Activated CD4-positive, alpha-beta memory T cell treated with anti-CD3 and anti-CD28 coated beads, Interleukin-2, amount 10 ng/mL, durations not matched to agents 7 days and 5 days (primary cell): ENCODE measurements at places on chromosomes 4 and X. TPM values are rescaled to one million over a fixed set of nuclear protein-coding genes. Genes with fewer than 3 reads are reported as not detected.

FMR1NB gene
- not detected for total RNA-seq

CXCL5 gene
- total RNA-seq: not detected

GPC3 gene
- total RNA-seq: 0.13 TPM

- H3K4me3 ChIP-seq: no peak overlapping the region
- no peak for DNase-seq
- no peaks in the 10 kb centered on the region for H3K4me1 ChIP-seq
- H3K36me3 ChIP-seq: no peaks in the 10 kb centered on the region
- H3K27me3 ChIP-seq: no peaks in the 10 kb centered on the region
Measured at GRCh38 chrX:21800344-21800770, 39.1 kb upstream of the MBTPS2 start.

GRCh38 chr4:34850968-34851367 lies 1393.3 kb downstream of the ARAP2 start:
- H3K4me1 ChIP-seq: no peaks in the 10 kb centered on the region
- H3K4me3 ChIP-seq: no peak overlapping the region
- H3K36me3 ChIP-seq: no peaks in the 10 kb centered on the region
- H3K27ac ChIP-seq: no peak overlapping the region
- H3K27me3 ChIP-seq: no peaks in the 10 kb centered on the region
- DNase-seq: no peak

GRCh38 chrX:758917-759316 lies 128.3 kb downstream of the SHOX start:
- DNase-seq: no peak
- H3K36me3 ChIP-seq: no peaks in the 10 kb centered on the region
- no peaks in the 10 kb centered on the region for H3K4me1 ChIP-seq
- H3K4me3 ChIP-seq: no peak overlapping the region
- H3K27me3 ChIP-seq: no peaks in the 10 kb centered on the region

DNA sequence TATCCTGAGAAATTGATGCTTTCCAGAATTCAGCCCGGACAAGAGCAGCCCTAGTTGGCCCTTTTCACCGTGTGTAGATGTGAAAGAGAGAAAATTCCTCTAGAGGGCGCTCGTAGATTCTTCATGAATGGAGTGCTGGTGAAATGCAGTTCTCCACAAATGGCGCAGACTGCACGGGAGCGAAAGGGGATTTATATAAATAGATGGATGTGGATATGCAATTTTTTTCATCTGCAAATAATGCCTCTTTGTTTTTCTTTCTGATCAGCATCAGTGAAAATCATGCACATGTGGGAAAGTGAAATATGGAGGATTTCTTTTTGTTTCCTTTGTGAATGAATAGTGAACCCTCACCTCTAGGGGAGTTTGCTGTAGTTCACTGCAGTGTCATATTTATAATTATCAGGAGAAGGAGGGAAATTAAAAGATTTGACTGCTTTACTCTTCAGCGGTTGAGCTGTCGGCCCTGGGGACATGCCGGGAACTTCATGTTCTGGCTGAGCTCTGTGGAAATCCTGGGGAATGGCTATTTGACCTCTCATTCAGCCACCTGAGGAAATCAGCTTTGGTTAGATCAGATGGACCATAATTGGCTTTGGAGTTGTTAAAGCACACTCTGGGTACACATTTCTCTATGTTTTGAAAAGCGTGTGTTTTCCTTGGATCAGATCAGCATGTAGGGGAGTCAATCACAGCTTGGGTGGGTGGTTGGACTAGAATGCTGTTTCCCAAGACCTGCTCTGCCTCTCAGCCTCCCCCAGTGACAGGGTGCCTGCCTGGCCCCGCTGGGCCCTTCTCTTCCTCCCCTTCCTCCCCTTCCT lies 115.0 kb upstream of the SHISA3 start:
- no peak overlapping the region for H3K27ac ChIP-seq
- peaks cover 7% of the 10 kb centered on the region for H3K4me1 ChIP-seq
- no peaks in the 10 kb centered on the region for H3K36me3 ChIP-seq
- H3K27me3 ChIP-seq: peaks cover 2% of the 10 kb centered on the region
- no peak overlapping the region for H3K4me3 ChIP-seq

DNA sequence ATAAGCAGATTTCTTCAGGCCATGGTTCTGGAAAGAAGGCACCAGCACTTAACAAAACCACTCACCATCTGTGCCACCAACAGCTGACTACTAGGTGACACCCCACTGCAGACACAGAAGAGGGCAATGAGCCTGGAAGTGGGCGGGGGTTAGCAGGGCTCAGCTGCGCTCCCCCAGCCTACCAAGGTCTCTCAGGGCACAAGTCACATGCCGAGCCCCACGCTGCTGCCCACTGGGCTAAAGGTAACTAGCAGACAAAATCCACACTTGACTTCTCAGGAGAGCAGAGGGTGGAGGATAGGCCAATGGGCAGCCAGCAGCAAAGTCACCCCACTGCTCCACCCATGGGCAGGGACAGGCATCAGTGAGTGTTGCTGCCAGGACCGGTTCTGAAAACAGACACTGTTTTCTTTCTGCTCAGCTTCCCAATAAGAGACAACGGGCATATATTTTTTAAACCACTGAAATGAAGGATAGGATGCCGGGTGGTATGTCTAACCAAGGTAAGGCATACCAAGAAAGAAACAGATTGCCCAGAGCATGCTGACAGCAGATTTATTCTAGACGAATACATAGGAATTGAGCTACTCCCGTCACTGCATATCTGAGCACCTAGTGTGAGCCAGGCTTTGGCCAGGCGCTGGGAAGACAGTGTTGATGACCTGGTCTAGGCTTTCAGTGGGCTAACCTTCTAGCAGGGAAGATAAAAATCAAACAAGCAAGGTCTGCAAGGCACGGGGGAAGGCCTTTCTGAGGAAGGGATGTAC lies 20.1 kb downstream of the ACSL1 start:
- peaks cover 3% of the 10 kb centered on the region for H3K4me1 ChIP-seq
- no peaks in the 10 kb centered on the region for H3K27me3 ChIP-seq
- H3K27ac ChIP-seq: no peak overlapping the region
- DNase-seq: no peak
- H3K36me3 ChIP-seq: no peaks in the 10 kb centered on the region
